Activated T-helper 1 cell treated with anti-CD3 and anti-CD28 coated beads, Interleukin-2, amount 50 U/mL, for 16 hours (primary cell): ENCODE measurements at places on chromosomes 5 and 9.

DNA sequence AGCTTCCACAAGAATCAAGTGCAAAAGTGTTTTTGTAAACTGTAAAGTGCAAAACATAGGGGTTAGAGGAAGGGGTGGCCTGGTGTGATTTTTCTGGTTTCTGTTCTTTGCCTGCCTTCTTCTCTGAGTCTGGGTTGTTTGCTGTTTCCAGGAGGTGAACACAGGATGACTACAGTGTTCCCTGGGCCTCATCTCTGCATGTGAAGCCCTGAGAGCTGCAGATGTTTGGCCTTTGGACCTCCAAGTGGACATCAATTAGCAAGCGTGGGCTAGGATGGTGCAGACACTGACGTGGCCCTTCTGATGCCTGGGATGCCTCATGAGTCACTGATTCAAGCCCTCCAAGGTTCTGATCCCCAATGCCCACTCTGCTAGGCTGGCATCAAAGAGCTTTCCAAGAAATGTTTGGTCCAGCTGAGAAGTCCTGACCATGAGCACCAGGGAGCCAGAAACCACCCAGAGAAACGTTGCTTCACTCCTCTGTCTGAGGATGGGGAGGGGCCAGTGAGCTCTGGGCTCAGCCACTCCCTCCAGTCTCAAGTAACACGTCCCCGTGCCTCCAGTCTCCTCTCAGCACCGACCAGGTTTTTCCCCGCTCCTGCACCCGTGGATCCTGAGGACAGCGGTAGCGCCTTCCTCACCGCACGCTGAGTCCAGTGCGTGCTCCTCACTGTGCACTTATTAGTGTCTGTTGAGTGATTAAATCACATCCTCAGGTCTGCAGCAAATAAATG, 7.6 kb downstream of the IL9 start:
- no peak for DNase-seq

- no peak for DNase-seq
Measured at GRCh38 chr9:127703289-127703946, 3.4 kb upstream of the CFAP157 start.

GRCh38 chr9:130847306-130848217, 12.5 kb downstream of the ABL1 start:
- DNase-seq = no peak

DNA sequence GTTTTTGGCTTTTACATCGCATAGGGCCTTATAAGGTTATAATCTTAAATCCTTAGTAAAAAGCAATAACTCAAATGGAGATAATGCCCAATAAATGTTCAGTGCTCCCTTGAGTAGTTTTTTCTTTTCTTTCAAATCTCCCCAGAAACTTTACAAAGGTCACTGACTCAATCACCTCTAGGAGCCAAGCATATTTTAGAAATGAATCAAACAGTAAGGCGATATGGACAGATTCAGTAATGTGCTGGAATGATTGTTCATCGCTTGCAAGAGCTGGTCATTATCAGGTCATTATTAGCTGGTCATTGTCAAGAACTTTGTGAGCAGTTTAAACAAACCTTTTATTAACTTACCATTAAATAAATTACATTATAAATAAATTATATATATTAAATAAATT, 130.4 kb upstream of the SLIT3 start:
- DNase-seq = no peak
